Bronchial smooth muscle cell (primary cell): ENCODE measurements at places on chromosomes 5 and 9. TPM values are rescaled to one million over a fixed set of nuclear protein-coding genes. Genes with fewer than 3 reads are reported as not detected.

PPIC gene
- total RNA-seq: 71.5 and 84.0 TPM in 2 replicates

SPINK1 gene
- total RNA-seq: not detected in 2 replicates

LRRC14B gene
- not detected in 2 replicates for total RNA-seq

KIF24 gene
- 0.17 and 0.63 TPM in 2 replicates for total RNA-seq

CD72 gene
- 1.3 and 1.9 TPM in 2 replicates for total RNA-seq

SH3RF2 gene
- total RNA-seq: 0.09 and 0.79 TPM in 2 replicates
